ENCODE measurements at places on chromosomes 2 and 18. TPM values are rescaled to one million over a fixed set of nuclear protein-coding genes. Genes with fewer than 3 reads are reported as not detected.

GRCh38 chr18:52582061-52582460 lies 242.1 kb downstream of the DCC start:
- H3K4me1 ChIP-seq: no peaks in the 10 kb centered on the region
- H3K27ac ChIP-seq: no peak overlapping the region
- H3K36me3 ChIP-seq: no peaks in the 10 kb centered on the region
- DNase-seq: no peak
- H3K27me3 ChIP-seq: no peaks in the 10 kb centered on the region

Gene PDE1A
- not detected for total RNA-seq

DNA sequence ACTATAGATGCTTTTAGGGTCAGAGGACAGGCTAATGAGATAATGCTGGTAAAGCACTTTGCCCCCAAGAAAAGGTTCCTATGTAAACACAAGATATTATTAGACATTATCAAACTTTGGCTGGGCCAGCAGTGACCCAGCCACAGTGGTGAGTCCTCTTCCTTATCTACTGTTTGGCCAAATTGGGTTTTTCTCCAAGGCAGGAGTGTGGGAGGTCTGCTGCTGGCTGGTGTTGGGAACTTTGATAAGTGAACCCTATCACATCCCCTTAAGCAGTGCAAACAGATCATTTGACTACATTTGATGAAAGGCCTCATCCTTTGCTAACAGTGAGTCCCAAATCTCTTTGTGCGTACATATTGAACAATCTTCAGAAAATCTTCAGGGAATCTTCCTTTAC lies 16.2 kb downstream of the FZD7 start:
- peaks cover 16% of the 10 kb centered on the region for H3K27me3 ChIP-seq
- H3K4me3 ChIP-seq: no peak overlapping the region
- H3K27ac ChIP-seq: no peak overlapping the region

DNA sequence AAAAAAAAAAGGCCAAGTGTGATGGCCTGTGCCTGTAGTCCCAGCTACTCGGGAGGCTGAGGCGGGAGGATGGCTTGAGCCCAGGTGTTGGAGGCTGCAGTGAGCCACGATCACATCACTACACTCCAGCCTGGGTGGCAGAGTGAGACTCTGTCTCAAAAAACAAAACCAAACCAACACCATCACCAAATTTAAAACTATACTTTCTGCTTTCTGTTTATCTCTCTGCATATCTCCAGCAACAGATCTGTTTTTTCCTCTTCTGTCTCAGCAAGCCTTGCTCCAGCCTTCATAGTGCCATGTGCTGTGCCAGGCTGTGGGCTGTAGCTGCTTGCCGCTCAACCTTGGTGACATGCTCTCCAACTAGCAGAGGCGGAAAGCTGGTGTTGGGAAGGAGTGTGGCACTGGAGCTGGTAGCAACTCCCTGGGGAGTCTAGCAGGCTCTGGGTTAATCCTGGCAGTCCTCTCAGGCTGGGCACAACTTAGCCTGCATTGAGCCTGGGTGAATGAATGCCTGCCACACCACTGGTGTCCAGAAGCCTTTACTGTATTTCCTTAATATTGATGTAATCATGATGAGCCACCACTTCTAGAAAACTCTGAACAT lies 204.1 kb downstream of the LDLRAD4 start:
- peaks cover 42% of the 10 kb centered on the region for H3K4me1 ChIP-seq
- DNase-seq: no peak
- H3K27me3 ChIP-seq: no peaks in the 10 kb centered on the region
- peaks cover 22% of the 10 kb centered on the region for H3K36me3 ChIP-seq

Gene ATP8B1
- not detected for total RNA-seq

Gene CYBRD1
- 0.94 TPM for total RNA-seq
